ENCODE measurements at places on chromosomes 11 and 22.

DNA sequence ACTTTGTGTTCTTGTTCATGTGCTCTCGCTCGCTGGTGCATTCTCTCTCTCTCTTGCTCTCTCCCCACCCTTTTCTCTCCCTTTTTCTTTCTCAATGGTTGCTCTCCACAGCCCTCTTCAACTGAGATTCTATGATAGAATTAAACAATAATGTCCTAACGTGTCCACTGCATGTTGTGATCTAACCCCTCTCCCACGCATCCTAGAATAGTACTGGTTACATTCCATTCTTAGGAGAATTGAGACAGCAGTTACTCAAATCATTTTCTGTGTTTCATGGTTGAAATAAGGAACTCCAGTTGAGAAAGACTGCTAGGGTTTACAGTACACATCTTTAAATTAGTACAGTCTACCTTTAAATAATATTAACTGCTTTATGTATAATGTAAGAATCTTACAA lies 318.1 kb upstream of the PITPNB start:
- DNase-seq: no peak

- DNase-seq: no peak
Observed at GRCh38 chr11:107696140-107696539, 15.7 kb downstream of the SLN start.

GRCh38 chr22:29391546-29391945 lies 3.2 kb upstream of the AP1B1 start:
- no peak for DNase-seq

DNA sequence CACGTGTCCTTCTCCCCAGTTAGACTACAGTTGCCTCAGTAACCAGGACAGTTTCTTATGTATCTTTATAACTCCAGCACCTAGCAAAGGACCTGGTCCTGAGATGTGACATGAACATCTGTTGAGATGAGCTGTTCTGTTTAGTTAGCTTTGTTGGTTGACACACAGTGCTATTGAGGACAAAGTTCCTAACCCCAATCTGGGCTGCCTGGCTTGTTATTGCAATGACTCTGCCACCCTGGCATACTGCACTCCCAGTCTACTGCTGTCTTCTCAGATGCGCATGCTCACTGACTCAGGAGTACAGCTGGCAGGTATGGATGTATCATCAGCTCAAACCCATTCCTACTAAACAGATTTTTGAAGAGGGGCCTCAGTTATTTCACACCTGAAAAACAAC lies 7.4 kb downstream of the DESI1 start:
- DNase-seq: no peak

GRCh38 chr11:33035011-33035410 lies 4.4 kb upstream of the TCP11L1 start:
- no peak for DNase-seq

DNA sequence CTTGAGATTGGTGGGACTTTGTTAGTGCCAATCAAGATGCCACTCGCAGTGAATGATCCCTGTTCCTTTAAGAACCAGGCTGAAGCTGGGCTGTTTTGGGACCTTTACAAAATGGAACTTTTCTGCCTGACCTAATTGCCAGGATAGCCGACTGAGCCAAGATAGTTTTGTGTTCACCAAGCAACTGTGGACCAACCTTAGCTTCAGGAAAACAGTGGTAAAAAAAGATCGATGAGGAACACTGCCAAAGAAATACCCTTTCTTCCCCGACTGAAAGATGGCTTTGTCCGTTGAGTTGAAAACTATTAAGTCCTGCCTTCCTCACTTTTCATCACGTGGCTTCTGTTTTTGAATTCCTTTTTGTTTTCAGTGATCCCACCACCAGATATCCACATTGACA lies 157.9 kb upstream of the SORL1-AS1 start:
- no peak for DNase-seq

GRCh38 chr22:44192098-44192815 lies 11.5 kb downstream of the PARVG start:
- peak; percentile 79 for DNase-seq

- no peak for DNase-seq
Observed at GRCh38 chr11:74141241-74141695, 29.5 kb downstream of the C2CD3 start.

GRCh38 chr22:44195189-44195871 lies 14.6 kb downstream of the PARVG start:
- no peak for DNase-seq

- DNase-seq: no peak
Observed at GRCh38 chr22:33332538-33332937, 274.4 kb upstream of the SYN3 start.

DNA sequence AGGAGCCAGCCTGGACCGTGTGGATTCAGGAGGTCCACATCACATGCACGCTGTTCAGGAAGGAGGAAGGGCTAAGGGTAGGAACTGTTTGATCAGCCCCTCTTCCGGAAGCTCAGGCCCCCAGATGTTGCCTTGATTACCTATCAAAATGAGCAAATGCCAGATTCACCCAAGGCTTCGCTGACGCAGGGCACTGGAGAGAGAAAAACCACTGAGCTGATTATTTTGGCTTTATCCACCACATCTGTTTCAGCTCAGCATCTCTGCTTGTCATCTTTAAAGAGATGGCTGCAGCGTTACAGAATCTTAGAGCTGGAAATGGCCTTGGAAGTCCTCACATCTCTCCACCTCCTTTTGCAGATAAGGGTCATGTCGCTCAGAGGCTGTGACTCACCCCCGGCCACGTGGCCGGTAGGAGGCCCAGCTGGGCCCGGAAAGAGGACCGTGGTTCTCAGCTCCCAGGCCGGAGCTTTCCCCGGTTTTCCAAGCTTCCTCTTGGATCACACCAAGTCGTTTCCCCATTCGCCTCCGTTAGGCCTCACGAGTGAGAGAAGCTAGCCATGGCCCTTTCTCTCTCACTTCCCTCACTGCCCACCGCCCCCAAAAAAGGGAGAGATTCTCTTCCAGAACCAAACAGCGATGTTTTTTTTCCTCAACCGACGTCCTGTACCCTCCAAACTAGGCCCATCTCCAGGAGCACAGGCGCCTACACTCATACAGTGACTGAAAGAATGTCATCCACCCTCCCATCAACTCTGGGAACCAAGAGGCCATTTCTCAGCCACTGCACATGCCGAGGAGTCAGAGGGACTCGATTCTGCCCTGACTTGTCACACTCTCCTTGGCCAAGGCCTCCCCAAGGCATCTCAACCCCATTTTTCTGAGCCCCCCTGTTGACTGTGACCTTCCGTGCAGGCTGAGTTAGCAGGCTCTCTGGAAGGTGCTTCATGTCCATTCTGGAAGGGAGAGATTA lies 37.6 kb downstream of the LIF start:
- peak; percentile 83 for DNase-seq

- DNase-seq: no peak
Observed at GRCh38 chr11:64097468-64098317, 62.0 kb downstream of the FLRT1 start.

DNA sequence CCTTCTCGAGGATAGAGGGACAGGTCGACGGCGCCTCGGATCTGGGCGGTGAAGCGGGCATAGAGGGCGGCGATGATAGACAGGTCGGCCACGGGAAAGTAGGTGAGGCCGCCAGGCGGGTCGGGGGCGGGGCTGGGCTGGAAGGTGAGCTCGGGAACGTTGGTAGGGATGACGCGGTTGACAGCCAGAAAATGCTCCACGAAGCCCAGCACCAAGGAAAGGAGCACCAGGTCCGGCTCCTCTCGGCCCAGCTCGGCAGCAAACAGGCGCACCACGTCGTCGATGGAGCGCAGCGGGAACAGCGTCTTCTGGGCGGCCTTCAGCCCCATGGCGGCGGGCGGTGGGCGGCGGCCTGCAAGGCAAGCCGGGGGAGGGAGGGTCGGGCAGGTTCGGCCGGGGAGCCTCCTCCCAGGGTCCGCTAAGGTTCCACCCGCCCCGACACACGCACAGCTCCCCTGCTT lies 540 bp downstream of the MEN1 start:
- no peak for DNase-seq

DNA sequence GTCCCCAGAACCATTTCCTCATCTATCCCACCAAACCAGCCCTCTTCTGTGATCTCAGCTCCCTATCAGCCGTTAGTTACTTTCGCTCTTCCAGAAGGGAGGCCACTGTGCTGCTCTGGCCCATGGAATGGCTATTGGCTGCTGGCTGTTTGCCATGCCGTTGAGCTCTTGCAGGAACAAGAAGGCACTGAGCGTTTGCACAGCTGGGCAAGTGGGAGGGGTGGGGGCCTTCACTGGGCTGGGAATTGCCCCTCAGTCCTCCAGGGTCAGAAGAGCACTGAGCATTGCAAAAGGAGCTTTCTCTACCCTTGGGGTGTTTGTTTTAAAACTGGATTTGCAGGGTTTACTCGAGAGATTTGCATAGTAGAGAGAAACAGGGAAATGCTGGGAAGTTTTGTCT lies 129.0 kb upstream of the PARVA start:
- DNase-seq: no peak

- DNase-seq: peak; percentile 20
Observed at GRCh38 chr11:118088531-118088930, 1.8 kb upstream of the SMIM35 start.

- peak; percentile 98 for DNase-seq
Observed at GRCh38 chr22:24402460-24403192, 24.8 kb upstream of the ADORA2A start.

GRCh38 chr11:57566905-57567514 lies 462 bp downstream of the UBE2L6 start:
- peak; percentile 40 for DNase-seq

GRCh38 chr22:29642694-29643093 lies 39.3 kb downstream of the NF2 start:
- no peak for DNase-seq

DNA sequence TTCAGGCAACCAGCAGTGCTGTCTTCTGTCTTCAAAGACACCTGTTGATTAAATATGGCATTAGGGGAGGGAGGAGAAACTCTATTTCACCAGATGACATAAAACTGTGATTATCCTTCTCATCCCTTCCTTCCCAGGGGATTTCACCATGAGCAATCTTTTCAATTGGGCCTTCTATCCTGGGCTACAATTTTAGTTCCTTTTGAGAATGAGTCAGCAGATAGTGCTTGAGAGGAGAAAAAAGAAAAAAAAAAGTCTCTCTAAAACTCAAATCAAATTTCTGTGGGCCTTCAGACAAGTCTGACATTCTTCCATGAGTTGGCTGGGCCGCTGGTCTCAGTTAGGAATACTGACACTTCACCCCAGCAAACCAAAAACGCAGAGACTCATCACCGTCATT lies 7.2 kb downstream of the FLI1 start:
- no peak for DNase-seq

DNA sequence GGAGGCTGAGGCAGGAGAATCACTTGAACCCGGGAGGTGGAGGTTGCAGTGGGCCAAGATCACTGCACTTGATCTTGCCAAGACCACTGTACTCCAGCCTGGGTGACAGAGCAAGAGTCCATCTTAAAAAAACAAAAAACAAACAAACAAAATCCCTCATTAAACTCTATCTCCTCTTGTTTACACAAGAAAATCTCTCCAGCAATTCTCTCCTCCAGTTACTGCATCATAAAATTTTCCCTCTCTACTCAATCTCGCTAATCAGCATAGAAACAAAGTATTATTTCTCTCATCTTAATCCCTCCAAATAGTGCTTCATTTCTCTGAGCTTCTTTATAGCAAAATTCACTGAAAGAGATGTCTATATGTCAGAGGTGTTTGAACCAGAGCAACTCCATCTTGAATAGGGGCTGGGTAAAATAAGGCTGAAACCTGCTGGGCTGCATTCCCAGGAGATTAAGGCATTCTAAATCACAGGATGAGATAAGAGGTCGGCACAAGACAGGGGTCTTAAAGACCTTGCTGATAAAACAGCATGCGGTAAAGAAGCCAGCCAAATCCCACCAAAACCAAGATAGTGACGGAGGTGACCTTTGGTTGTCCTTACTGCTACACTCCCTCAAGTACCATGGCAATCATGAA lies 19.8 kb downstream of the MTMR2 start:
- no peak for DNase-seq

DNA sequence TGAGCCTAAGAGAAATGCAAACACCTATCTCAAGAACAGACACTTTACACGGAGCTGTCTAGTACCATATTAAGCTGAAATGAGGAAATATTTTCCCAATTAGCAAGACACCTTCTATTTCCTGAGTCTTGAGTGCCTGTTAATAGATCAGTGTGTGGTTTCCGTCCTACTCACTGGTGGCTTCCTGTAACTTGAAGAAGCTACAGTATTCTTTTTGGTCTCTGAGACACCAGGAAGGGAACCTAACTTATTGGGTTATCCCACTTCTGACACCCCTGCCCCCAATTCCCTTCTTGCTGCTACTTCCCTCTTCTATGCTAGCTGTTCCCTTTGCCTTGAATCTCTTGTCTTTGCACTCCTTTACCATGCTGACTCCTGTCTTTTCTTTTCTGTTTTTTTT lies 92.7 kb downstream of the FDX1 start:
- DNase-seq: peak; percentile 7

DNA sequence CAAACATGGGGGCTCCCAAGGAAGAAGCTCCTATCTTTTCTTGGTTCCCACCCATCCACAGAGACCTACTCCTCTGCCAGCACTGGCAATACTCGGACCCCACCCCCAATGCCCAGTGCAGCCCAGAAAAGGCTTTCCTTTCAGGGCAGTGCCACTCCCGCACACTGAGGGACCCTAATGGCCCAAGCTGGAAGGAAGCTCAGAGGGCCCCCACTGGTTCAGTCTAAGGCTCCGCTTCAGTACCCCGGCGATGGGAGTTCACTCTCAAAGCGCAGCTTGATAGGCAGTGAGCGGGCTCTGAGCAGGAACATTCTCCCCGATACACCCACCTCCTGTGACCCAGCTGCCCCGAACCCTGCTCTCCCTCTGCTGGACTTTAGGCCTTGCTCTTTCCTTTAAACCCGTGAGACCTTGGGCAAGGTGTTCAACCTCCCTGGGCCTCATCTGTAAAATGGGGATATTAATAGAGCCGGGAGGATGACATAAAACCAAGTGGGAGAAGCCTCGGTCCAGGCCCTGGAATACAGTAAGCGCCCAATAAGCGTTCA lies 48.4 kb downstream of the CHRDL2 start:
- no peak for DNase-seq

- no peak for DNase-seq
Observed at GRCh38 chr22:49079743-49080500, 747.8 kb downstream of the BRD1 start.

GRCh38 chr11:114280696-114281095 lies 15.5 kb upstream of the NNMT start:
- peak; percentile 31 for DNase-seq

DNA sequence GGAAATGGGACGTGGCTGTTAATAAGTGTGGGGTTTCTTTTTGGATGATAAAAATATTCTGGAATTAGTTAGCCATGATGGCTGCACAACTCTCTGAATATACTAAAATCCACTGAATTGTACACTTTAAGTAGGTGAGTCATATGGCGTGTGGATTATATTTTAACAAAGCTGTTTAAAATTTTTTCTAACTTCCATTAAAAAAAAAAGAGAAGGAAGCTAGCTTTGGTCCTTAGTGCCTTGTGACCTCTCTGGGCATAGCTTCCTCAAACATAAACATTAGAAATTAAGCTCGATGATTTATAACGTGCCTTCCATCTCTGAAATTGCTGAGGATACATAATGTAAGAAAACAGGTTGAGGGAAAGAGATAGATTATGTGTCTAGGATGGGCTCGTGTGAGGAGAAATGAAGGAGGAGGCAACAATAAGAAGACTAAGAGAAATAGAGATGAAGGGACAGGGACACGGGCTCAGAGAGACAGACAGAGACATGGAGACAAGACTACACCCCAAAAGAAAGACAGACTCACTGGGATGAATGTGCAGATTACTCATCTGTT lies 20.0 kb downstream of the IRAG1 start:
- DNase-seq: peak; percentile 41

All from inflammatory macrophage treated with lipopolysaccharide for 1 hour (primary cell).